ENCODE measurements at places on chromosomes 4 and X. TPM values are rescaled to one million over a fixed set of nuclear protein-coding genes. Genes with fewer than 3 reads are reported as not detected.

- no peak for DNase-seq
These were observed 113.8 kb upstream of the PUDP start for GRCh38 chrX:7261672-7262332.

KLKB1 gene
- 0.96 TPM for total RNA-seq

KDR gene
- 0.37 TPM for total RNA-seq

FOXR2 gene
- not detected for total RNA-seq

DIPK2B gene
- not detected for total RNA-seq
